Stimulated activated CD4-positive, alpha-beta T cell treated with anti-CD3 and anti-CD28 coated beads, Interleukin-1b, Interleukin-23, amount 100 ng/mL, for 1 hour (primary cell): ENCODE measurements at places on chromosomes 13 and 19.

DNA sequence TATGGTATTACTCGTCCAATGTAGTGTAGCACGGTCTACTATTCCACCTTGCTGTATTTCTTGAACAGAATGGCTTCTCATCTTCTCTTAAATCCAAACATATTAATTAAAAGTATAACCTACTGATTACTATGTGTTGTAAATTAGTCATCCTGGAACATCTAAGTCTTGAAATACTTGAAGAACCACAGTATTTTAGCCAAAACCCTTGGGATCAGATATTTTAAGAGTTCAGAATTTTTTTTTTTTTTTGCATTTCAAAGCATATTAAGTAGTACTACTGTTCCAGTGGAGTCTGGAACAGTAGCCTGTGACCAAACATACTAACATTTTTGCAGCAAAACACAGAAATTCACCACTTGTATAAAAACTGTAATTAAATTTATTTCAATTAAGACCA is 30.1 kb downstream of the ZC3H13 start:
- no peak for DNase-seq

GRCh38 chr13:98853771-98854221 is 101.3 kb upstream of the SLC15A1 start:
- DNase-seq, result peak; percentile 12

DNA sequence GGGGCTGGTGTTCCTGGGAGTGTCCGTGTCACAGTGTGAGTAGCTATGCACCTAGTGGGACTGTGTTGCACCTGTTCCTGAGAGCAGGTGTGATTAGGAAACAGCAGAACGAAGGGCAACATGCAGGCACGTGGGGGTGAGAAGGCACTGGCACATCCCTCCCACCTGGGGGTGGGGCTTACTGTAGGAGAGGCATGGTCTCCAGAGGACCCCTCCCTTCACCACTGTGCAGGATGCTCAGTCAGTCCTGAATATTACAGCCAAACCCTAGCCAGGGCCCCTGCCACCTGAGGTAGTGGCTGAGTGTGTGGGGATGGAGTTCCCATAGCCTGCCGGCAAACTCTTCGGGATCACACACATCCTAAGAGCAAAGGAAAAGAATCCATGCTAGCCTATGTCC is 99.2 kb downstream of the ZDHHC20 start:
- no peak for DNase-seq

DNA sequence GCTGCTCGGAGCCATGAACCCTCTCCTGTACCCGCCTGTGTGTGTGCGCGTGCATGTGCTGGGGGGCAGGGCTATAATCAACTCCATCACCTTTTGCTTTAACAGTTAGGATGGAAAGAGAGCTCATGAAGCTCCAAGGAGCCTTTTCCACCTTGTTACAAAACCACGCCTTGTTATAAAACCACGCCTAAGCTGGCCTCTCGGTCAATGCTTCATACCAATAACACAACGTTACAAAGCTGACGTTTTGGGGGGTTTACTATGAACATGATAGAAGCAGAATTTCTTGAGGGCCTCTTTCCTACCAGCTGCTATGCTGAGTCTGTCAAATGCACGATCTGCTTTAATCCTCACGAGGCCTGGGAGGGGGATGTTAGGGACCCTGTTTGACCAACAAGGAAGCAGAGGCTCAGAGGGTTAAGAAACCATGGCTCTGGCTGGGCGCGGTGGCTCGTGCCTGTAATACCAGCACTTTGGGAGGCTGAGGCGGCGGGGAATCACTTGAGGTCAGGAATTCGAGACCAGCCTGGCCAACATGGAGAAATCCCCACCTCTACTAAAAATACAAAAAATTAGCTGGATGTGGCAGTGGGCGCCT is 11.9 kb downstream of the CAPS start:
- DNase-seq, result no peak

- DNase-seq, result no peak
Observed at GRCh38 chr19:32830231-32831014, 39.1 kb downstream of the SLC7A9 start.

DNA sequence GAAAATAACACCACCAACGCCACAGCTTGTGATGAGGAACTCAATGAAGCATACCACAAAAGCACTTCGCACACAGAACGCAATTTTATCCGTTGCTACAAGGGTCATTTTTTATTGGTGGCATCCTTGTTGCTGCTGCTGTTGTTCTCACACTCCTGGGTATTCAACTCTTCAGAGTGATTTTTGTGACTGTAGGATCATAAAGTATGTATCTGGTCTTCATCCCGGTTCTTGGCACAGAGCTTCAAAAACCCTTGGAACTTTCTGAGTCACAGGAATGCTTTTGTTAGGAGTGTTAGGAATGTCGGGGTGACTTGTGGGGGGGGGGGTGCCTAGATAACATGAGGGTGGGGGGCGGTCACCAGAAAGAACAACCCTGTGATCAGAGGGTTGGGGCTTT is 108.4 kb downstream of the ZNF557 start:
- DNase-seq, result no peak

DNA sequence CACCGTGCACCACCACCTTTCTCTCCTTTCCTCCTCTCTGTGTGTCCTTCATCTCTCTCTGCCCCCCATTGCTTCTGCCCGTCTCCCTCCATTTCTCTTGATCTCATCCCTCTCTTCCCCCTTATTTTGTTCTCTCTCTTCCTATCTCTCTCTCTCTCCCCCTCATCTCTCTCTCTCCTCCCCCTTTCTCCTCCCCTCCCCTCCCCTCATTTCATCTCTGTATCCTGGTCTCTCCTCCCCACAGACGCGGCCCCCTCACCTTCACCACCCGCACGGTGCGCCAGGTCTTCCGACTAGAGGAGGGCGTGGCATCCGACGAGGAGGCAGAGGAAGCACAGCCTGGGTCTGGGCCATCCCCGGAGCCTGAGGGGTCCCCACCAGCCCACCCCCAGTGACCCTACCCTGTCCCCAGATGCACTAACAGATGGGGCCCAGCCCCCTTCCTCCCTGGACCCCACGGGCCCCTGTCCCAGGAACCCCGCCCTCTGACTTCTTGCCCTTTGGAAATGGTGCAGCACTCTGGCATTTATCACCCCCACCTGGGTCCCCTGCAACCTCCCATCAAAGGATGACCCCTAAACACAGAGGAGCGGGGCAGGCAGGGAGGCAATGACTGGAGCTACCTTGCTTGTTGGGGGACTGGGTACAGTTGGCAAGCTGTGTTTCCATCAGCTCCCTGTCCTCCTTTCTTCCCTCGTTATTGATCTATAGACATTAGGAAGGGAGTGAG is 19.6 kb downstream of the KCNC3 start:
- no peak for DNase-seq

DNA sequence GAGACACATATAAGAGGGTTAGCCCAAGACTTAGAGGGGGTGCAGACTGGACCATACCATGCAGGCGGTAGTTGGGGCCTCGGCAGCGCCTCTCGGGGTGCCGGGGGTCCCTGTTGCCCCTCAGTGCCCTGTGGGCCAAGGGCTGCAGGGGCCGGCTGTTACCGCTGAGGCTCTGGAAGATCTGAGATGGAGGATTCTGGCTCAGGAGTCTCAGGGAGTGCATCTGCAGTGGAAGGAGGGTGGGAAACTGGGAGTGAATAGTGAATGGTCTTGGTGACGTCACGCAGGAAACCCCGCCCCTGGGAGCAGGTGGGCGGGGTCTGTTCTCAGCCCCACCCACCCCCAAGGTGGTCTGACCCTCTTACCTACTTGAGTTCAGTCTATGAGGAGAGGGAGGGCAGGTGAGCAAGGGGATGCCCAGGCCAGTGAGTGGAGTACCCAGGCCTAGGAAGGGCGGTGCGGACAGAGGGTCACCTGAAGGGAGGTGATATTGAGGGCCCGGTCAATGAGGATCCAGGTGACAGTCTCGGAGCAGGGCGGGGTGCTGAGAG is 1.7 kb upstream of the DBP start:
- no peak for DNase-seq

GRCh38 chr13:79781829-79782540 is 301.0 kb downstream of the NDFIP2 start:
- no peak for DNase-seq

DNA sequence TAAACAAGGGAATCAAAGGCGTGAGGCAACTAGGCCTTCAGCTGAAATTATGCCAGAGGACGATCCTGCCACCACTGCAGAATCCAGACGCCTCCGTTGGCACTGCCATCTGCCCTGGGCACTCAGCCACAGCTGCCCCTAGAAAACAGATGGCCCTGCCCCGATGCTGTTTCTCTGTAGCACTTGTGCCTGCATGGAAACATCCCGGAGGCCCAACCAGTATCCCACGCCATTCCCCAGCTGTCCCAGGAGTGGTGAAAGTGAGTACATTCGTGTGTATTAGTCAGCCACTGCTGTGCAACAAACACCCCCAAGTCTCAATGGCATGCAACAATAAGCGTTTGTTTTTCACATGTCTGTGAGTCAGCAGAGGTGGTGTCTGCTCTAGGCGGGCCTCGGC is 8.9 kb upstream of the CRTC1 start:
- DNase-seq, result no peak

DNA sequence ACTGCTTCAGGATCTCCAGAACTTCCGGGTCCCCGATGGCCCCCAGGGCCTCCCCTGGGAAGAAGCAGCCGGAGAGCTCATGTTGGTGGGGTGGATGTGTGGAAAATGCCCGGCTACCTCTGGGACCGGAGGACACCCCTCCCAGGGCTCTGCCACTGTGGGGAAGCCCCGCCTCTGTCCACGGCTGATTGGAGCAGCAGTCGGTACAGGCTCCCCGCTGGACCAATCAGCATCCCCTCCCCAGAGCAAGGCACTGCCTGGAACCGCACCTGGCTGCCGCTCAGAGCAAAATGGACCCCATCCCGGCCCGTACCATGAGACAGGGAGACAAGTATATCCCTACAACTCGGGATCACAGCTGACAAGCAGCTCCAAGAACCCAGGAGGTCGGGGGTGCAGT is 6.4 kb downstream of the DOHH start:
- DNase-seq, result no peak

- DNase-seq, result no peak
Observed at GRCh38 chr19:46602392-46603194, 1.5 kb downstream of the CALM3 start.

- no peak for DNase-seq
Observed at GRCh38 chr13:96274046-96274445, 184.1 kb downstream of the HS6ST3 start.

DNA sequence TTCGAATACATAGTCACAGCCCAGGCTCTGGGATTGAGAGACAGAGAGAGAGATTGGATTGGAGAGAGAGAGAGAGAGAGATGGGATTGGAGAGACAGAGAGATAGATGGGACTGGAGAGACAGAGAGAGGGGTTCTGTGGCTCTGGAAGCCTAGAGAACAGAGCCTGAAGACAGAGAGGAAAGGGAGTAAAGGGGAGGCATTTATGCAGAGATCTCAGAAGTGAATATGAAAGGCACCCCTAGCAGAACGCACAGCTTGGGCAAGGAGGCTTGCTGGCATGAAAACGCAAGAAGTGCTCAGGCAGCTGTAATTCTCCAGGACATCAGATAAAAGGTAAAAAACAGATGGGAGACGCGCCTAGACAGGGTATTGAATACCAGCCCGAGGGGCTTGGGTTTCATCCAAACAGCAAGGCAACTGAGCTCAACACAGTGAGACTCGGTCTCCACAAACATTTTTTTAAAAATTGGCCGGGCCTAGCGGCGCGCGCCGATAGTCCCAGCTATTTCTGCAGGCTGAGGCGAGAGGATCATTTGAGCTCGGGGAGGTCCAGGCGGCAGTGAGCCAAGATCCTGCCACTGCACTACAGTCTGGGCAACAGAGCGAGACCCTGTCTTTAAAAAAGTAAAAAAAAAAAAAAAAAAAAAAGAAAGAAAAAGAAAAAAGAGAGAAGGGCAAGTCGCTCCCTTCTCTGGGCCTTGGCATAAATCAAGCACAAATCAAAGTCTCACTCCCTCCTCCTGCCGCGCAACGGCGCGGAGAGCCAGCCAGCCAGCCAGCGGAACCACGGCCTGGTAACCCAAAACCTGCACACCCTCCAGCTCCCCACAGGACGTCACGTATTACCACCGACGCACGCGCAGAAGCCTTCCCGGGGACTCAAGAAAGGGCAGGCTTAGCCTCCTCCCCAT is 774 bp upstream of the PPP2R1A start:
- DNase-seq, result no peak

DNA sequence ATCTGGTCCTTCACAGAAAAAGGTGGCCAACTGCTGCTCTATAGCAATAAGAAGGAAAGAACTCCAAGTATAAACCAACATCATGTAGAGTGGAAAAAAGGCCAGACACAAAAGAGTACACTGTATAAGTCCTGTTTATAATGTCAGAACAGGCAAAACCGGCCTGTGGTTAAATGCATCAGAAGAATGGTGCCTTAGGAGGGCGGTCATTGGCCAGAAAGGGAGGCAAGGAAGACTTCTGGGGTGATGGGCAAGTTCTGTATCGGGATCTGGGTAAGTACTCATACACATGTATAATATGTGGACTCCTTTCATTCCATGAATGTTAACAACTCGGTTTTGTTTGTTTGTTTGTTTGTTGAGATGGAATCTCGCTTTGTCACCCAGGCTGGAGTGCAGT is 4.1 kb downstream of the ETHE1 start:
- DNase-seq, result no peak

- DNase-seq, result no peak
Observed at GRCh38 chr19:41323430-41324125, 13.6 kb downstream of the CCDC97 start.

- no peak for DNase-seq
Observed at GRCh38 chr13:48739386-48739964, 85.7 kb downstream of the CYSLTR2 start.

- no peak for DNase-seq
Observed at GRCh38 chr19:14992780-14993179, 13.1 kb upstream of the SLC1A6 start.

DNA sequence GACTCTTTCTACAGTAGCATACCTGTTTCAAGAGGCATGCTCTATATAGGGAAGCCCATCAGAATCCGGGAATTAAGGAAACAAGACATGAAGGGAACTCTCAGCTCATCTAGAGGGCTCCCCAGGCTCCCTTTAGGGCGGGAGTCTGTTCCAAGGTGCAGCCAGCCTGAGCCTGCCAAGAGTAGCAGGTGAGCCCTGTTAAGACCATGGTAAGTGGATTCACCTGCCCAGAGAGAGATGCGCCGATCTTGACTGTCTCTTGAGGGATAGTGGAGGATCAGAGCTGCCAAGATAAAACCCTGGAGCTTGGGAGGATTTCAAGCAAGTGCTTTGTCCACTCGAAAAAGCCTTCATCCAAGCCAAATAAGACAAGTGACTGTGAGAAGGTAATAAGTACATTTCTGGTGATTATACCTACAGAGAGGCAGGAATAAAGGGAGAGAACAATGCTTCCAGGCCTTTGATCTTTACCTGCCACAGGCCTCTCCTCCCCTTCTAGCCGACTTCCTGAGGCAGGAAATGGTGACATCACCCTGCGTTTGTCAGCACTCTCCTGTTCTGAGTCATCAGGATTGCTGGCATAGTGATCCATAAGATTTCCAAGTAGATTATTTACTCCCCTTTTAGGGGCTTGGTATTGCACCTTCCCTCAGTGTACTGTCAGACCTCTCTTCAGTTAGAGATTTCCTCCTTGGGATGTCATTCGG is 31.5 kb downstream of the KLF5 start:
- DNase-seq, result no peak
